DND-41 (cell line): ENCODE measurements at places on chromosomes 3 and 15.

DNA sequence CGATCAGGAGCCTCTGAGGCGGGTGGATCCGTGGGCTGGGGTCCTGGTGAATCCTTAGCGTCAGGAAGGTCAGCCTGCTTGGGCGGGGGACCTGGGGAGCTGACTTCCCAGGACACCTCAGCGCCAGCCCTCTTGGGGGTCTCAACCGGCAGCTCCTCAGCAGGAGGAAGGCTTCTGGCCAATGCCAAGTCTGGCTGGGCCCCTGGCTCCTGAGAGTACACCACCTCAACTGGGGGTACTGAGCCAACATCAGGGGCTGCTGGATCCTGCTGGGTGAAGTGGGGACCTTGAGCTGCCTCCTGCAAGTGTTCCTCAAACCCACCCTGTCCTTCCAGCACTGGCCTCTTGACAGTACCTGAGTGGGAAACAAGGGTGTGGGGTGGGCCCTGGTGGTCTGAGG is 3.1 kb downstream of the PRRT3 start:
- peaks cover 13% of the 10 kb centered on the region for H3K27me3 ChIP-seq
- no peak overlapping the region for H3K27ac ChIP-seq
- peaks cover 14% of the 10 kb centered on the region for H3K4me1 ChIP-seq
- 0 out of 2 replicates have a peak, but pooled peaks cover under 1% of the 10 kb centered on the region for H3K36me3 ChIP-seq
- H3K4me3 ChIP-seq, result no peak overlapping the region
- no peak for DNase-seq

GRCh38 chr3:126113238-126113555 is 29.3 kb upstream of the SLC41A3 start:
- H3K4me3 ChIP-seq, result no peak overlapping the region
- H3K36me3 ChIP-seq, result no peaks in the 10 kb centered on the region
- DNase-seq, result no peak
- no peak overlapping the region for H3K27ac ChIP-seq
- H3K27me3 ChIP-seq, result no peaks in the 10 kb centered on the region
- H3K4me1 ChIP-seq, result no peaks in the 10 kb centered on the region

DNA sequence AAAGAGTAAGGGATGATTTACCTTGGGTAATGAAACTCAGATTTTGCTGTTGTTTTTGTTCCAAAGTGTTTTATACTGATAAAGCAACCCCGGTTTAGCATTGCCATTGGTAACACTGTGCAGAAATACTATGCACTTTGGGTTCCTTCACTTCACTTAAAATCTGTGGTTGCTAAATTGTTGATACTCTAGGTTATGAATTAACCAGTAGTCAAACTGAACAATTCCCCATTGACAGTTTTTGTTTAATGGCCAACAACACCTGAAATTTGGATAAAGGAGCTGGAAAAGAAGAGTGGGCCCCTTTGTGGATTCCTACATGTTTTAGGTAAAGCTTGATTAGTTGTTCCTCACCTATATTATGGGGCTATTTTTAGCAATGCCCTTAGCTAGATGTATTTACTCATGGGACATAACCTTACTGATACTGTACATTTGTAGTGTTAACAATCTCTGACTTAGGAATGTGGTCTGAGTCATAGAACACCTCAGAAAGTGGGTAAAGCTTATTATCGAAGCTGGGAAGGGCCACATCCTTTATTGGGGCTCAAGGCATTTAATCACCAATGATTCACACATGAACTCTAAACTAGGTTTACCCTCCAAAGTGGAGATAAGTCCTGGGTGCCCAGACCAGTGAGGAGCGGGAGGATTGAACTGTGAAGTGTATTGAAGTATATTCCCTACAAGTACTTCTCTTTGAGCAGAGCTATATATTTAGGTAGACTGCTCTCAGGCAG is 29.5 kb upstream of the THRB start:
- no peaks in the 10 kb centered on the region for H3K36me3 ChIP-seq
- no peaks in the 10 kb centered on the region for H3K4me1 ChIP-seq
- no peak for DNase-seq
- no peaks in the 10 kb centered on the region for H3K27me3 ChIP-seq
- H3K27ac ChIP-seq, result no peak overlapping the region

DNA sequence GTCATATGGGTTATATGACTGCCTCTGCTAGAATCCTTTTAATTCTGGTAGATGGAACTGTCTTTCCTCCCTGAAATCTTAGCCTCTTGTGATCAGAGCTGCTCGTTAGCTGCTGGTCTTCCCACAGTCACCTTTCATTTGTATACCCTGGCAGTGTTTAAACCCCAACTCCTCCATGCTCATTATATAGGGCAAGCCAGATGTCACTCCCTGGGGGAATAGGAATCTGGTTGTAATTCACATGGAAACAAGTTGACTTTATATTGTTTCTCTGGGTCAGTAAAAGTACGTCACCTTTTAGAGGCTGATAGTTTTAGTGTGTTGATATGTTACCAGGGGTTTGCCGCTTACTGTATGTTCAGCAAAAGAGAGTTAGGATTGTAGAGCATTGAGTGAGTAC is 103.5 kb downstream of the ITPR1 start:
- H3K4me1 ChIP-seq, result no peaks in the 10 kb centered on the region
- no peak for DNase-seq
- H3K27me3 ChIP-seq, result no peaks in the 10 kb centered on the region
- no peak overlapping the region for H3K4me3 ChIP-seq
- H3K27ac ChIP-seq, result no peak overlapping the region

- DNase-seq, result no peak
- H3K27me3 ChIP-seq, result no peaks in the 10 kb centered on the region
- H3K36me3 ChIP-seq, result no peaks in the 10 kb centered on the region
- H3K4me1 ChIP-seq, result no peaks in the 10 kb centered on the region
These were observed 413.5 kb upstream of the C2CD4B start for GRCh38 chr15:62578546-62578945.

DNA sequence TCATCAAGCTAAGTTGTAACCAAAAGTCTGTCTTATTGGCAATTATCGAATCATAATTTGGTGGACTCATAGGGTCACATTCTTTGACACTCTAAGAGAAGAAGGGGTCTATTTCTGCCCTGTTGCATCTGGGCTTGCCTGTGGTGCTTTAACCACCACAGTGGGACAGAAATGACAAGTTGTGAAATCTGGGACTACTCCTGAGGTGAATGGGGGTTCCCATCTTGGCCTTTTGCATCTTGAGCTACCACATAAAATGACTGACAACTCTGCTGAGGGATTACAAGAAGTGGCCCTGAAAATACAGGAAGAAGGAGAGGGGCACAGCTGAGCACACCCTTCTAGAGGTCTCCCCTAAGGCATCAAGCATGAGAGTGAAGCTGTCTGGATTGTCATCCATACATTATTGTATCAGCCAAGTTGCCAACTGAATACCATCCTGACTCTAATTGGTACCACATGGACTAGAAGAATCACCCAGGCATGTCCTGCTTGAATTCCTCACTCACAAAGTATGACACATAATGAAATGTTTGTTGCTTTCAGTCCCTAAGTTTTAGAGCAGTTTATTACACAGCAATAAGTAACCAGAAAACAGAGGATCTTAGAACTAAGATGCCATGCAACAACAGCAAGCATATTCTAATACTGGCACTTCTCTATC is 306.5 kb downstream of the ROBO1 start:
- H3K4me3 ChIP-seq, result no peak overlapping the region
- no peaks in the 10 kb centered on the region for H3K36me3 ChIP-seq
- H3K27me3 ChIP-seq, result no peaks in the 10 kb centered on the region
- no peaks in the 10 kb centered on the region for H3K4me1 ChIP-seq

DNA sequence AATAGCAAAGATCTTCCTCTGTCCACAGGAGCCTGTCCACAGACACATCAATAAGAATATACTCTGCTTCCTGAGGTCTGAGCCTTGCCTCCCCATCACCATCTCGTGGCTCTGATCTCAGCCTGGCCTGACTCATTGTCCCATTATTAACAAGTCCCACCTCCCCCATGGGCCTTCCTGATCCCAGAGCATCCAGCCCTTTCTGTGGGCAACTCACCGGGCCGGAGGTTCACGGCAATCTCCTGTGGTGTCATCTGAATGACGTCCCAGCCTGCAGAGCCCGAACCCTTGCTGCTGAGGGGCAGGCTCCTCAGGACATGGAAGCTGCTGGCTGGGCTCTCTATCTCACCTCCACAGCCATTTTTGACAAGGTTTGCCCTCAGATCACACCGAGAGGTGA is 28.1 kb downstream of the ITGB5 start:
- DNase-seq, result no peak
- H3K27ac ChIP-seq, result no peak overlapping the region
- H3K4me3 ChIP-seq, result no peak overlapping the region
- H3K27me3 ChIP-seq, result peaks cover 3% of the 10 kb centered on the region
- H3K36me3 ChIP-seq, result no peaks in the 10 kb centered on the region

DNA sequence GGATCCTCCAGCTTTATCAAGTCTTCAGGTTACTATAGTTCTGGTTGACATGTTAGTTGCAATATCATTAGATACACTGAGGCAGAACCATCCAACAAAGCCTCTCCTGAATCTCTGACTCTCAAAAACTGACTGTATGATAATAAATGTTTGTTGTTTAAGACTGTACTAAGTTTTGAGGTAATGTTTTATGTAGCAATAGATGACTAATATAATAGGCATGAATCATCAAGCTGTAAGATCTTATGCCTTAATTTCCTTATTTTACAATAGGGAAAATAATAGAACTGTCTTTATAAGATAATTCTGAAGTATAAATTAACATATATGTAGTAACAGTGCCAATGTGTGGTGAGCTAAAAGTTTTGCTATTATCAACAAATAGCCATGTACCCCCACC is 88.9 kb upstream of the TBC1D5 start:
- H3K27me3 ChIP-seq, result no peaks in the 10 kb centered on the region
- H3K4me1 ChIP-seq, result no peaks in the 10 kb centered on the region
- H3K4me3 ChIP-seq, result no peak overlapping the region
- H3K27ac ChIP-seq, result no peak overlapping the region

DNA sequence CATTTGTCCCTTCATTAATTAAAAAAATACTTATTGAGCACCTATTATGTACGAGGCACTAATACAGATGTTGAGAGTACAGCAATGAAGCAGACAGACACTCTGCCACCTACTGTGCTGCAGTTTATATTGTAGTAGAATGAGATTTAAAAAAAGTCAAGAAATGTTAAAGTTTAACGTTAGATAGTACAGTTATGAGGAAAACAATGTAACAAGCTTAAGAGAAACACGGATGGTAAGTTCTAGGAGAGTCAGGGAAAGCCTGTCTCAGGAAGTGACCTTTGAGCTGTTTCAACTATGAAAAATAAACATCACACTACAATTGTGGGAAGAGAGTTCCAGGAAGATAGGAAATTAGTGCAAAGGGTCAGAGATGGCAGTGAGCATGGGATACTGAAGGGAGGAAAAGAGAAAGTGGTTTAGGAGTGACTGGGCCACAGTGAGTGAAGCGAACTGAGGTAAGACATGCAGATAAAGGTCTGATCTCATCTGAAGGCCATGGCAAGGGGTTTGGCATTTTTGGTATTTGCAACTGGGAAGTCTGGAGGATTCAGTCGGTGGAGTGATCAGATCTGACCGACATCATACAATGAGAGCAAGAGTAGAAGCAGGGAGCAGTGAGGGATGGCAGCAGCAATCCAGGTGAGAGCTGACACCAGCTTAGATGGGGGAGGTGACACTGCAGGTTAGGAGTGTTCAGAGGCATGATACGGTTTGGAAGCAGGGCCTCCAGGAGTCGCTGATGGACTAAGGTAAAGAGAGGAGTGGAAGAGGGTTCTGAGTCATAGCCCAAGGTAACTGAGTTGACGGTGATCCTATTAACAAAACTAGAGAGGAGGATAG is 28.5 kb downstream of the PLSCR4 start:
- no peak overlapping the region for H3K27ac ChIP-seq
- no peak overlapping the region for H3K4me3 ChIP-seq
- H3K36me3 ChIP-seq, result no peaks in the 10 kb centered on the region
- DNase-seq, result no peak
- no peaks in the 10 kb centered on the region for H3K27me3 ChIP-seq
- H3K4me1 ChIP-seq, result no peaks in the 10 kb centered on the region

- H3K4me3 ChIP-seq, result no peak overlapping the region
- no peak for DNase-seq
- no peaks in the 10 kb centered on the region for H3K27me3 ChIP-seq
- H3K36me3 ChIP-seq, result no peaks in the 10 kb centered on the region; the same call in 1 of the 2 replicates
These were observed 57.5 kb upstream of the MUC13 start for GRCh38 chr3:124992041-124992440.

- peaks cover 26% of the 10 kb centered on the region for H3K4me1 ChIP-seq
- no peak overlapping the region for H3K27ac ChIP-seq
These were observed 358.4 kb downstream of the FOXP1 start for GRCh38 chr3:71225002-71225684.

GRCh38 chr15:84079885-84080777 is 155.4 kb upstream of the GOLGA6L4 start:
- peak; percentile 69 for DNase-seq
- peaks cover 22% of the 10 kb centered on the region for H3K27me3 ChIP-seq
- H3K36me3 ChIP-seq, result no peaks in the 10 kb centered on the region
- H3K27ac ChIP-seq, result no peak overlapping the region
- no peaks in the 10 kb centered on the region for H3K4me1 ChIP-seq
- no peak overlapping the region for H3K4me3 ChIP-seq

GRCh38 chr3:87766721-87767120 is 292.1 kb downstream of the CGGBP1 start:
- H3K4me1 ChIP-seq, result no peaks in the 10 kb centered on the region
- no peak overlapping the region for H3K27ac ChIP-seq
- no peak for DNase-seq
- H3K4me3 ChIP-seq, result no peak overlapping the region
- H3K36me3 ChIP-seq, result no peaks in the 10 kb centered on the region

GRCh38 chr3:146803745-146804144 is 198.6 kb upstream of the PLSCR5 start:
- no peaks in the 10 kb centered on the region for H3K36me3 ChIP-seq
- peaks cover 10% of the 10 kb centered on the region for H3K4me1 ChIP-seq

GRCh38 chr3:108041253-108041652 is 49.6 kb downstream of the CD47 start:
- no peak overlapping the region for H3K27ac ChIP-seq
- no peak for DNase-seq
- H3K4me3 ChIP-seq, result no peak overlapping the region

DNA sequence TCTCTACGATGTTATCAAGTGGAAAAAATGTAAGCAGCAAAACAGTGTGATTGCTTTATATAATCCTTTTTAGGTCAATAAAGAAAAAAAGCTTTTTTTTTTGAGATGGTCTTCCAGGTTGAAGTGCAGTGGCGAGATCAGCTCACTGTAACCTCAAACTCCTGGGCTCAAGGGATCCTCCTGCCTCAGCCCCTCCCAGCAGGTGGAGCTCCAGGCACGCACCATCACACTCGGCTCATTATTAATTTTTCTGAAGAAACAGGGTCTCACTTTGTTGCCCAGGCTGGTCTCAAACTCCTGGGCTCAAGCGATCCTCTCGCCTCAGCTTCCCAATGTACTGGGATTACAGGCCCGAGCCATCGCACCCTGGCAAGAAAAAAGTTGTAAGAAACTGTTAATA is 17.3 kb downstream of the RNF168 start:
- H3K4me1 ChIP-seq, result no peaks in the 10 kb centered on the region
- DNase-seq, result peak; percentile 27
- H3K27ac ChIP-seq, result no peak overlapping the region
